Mammary microvascular endothelial cell (primary cell): ENCODE measurements at places on chromosomes 7 and 10. TPM values are rescaled to one million over a fixed set of nuclear protein-coding genes. Genes with fewer than 3 reads are reported as not detected.

RTKN2 gene
- 0.27 and 0.44 TPM in 2 replicates for total RNA-seq

CDNF gene
- total RNA-seq: 0.44 and 1.1 TPM in 2 replicates

HOXA6 gene
- 4.0 and 6.5 TPM in 2 replicates for total RNA-seq

CTTNBP2 gene
- total RNA-seq: 0.27 TPM in 1 of 2 replicates, not detected in the other

SSC4D gene
- 0.73 and 0.79 TPM in 2 replicates for total RNA-seq
